ENCODE measurements at places on chromosomes 5 and 9.

DNA sequence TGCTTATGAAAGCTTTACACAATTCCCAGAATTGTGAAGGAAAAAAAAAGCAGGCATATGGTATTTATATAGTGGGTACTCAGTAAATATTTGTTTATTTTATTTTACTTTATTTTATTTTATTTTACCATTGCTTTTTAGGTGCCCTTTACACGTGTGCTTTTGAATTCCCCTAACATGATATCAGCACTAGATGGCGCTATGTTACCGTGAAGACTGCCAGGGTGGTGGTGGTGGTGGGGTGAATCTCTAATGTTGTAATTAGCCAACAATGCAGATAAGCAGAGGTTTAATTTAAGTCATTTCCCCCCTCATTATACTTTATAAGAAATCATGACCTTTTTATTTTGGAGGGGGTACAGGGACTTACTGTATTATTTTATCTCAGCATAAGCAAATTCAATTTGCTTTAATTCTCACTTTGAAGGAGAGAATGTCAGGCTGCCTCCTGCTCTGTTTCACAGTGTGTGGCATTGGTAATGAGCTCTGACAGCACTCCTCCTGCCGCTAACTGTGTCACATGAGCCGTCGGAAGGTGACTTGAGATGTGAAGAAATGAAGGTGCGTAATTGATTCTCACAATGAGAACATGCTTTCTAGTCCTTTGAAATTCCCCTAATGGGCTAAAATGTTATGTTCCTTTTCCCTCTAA lies 165.6 kb downstream of the YTHDC2 start:
- no peak for DNase-seq

DNA sequence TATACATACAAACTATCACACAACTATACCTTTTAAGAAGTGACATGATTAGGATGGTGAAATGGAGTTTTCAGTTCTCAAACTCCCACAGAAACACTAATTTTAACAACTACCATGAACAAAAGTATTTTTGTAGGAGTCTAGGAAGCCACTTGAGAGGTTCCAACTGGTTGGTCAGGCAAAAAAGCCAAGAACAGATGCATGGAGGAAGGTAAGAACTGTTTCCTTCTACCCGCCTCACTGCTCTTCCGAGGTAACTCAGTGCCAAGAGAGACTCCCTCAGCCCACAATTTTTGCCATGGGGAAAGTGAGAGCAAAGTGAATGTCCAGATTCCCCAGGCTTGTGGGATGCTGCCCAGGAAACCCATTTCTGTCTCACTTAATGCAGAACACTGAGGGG lies 15.7 kb downstream of the BTNL8 start:
- DNase-seq: no peak

GRCh38 chr5:150410524-150411244 lies 2.0 kb downstream of the CD74 start:
- DNase-seq: no peak

- DNase-seq: no peak
Measured at GRCh38 chr9:127417131-127418036, 6.8 kb upstream of the ZNF79 start.

DNA sequence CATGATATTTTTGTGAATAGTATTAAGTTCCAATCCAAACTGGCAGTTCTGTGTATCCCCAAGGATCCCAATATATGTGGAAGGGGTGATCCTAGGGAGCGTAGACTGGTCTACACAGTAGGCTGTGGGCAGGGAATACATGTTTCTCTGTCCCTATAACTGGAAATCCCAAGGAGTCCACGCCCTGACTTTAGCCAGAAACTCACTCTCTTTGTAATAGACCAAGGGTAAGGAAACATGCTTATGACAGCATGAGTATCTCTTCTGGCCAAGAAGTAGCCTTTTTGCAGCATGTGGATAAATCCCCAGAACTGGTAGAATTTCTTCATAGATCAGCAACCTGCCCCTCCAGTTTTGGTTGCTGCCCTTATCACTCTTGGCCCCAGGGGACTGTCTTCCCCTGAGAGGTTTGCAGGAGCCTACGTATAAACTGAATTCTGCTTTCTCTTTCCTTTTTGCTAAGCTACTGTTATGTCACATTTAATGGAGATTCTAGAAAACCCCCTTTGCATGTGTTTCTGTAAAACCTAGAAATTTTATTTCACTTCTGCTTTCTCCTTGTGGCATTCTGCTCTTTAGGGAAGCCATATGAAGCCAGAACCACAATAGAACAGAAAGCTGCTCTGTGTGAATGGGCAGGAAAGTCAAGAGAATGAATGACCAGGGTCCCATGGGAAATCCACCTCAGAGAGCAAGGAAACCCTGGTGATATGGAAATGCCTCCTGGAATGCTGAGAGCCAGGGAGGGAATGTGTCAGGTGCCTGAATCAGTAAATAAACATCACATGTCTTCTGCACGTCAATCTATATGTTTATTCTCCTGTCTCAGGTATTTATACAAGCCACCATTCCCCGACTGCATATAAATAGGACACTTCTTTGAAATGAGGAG lies 3.5 kb downstream of the IFNA2 start:
- no peak for DNase-seq

DNA sequence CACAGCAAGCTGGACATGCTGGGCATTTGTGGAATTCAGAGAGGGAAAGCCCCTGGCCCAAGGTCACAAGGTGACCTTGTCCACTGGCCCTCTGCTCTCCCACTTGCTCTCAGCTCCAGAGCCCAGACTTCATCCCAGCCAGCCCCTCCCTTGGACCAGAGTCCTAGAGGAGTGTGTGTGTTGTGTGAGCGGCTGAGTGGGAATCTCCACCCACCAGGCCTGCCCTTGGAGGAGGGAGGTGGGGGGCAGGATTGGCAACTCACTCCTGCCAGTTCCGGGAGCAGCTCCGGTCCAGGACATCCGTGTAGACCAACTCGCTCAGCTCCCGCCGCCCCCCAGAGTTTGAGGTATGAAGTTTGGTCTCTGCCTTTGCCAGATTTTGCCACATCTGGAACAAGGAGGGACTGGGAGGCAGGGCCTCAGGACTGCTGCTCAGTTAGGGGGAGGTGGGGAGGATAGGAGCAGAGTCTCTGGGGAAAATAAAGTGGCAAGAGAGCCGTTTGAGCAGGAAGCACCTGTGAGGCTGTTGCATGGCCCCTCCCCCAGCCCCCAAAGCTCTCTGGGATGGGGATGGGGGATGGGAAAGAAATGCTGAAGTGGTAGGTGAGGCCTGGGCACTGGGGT lies 1.4 kb downstream of the MZB1 start:
- no peak for DNase-seq

DNA sequence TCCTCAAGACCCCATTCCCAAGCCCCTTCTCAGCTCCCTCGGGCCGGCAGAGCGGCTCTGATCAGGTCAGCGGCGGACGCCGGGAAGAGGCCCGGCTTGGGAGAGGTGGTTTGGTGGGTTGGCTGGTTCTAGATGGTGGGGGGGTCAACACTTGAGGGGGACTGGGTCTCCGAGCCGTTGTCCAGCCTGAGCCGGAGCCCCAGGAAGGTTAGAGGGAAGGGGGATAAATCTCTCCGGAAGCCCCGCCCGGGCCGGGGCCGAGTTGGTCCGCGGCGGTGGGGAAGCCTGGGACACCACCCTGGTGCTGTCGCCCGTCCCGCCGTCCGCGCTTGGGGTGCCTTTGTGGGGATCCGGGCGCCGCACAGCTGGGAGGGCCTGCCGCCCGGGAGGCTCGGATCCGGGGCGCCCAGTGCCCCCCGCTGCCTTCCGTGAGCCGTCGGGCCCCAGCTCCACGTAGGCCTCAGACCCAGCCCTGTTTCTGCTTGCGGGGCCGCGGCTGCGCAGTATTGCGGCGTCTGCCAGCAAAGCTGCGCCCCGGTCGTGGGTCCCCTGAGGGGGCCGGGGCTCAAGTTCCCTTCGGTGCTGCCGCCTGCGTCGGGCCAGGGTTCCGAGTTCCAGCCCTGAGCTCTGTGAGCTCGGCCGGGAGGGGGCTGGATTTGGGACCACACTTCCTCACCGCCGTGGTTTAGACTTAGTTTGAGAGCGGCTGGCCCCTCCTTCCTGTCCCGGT lies 542 bp upstream of the TRIM52 start:
- DNase-seq: peak; percentile 63

- DNase-seq: no peak
Measured at GRCh38 chr5:7897014-7897600, 28.2 kb downstream of the MTRR start.

- DNase-seq: no peak
Measured at GRCh38 chr5:132971483-132972435, 8.3 kb upstream of the AFF4 start.

DNA sequence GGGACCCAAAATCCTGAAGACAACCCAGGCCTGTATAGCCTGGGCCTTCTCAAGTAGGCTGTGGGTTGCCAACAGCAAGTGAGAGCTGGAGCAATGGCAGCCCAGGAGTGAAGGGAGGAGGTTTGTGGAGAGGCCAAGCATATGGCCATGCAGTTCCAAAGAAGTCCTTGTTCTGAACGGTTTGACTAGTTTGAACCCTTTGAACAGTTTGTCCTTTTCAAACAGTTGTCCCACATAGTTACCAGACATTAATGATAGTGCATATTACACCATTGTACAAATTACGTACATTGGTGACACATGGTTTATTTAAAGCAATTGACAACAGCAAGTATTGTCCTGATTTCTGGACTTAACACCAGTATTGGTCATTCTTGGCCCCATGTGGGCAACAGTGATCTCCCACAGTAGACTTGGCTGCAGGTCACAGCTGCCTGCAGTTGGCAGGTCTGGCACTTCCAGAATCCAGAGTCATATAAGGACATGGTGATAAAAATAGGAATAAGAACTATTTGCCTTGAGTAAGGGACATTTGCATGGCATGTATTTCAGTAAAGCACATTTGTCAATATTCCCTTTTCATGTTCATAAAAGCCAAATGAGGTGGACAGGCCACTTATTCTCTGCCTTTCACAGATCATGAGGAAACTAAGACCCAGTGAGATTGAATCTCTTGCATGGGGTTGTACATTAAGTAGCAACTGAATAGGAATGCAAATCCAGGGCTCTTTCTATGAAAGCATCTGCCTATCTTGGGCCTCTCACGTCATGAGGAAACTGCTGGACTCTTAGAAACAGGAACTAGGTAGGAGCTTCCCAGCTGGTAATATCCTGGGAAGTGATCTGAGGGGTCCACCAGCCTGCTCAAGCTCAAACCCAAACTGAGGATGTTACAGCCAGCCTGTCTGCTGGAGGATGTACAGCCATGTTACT lies 30.3 kb downstream of the SLC25A48 start:
- no peak for DNase-seq

- DNase-seq: peak; percentile 13
Measured at GRCh38 chr5:68216245-68217046, 890 bp downstream of the PIK3R1 start.

DNA sequence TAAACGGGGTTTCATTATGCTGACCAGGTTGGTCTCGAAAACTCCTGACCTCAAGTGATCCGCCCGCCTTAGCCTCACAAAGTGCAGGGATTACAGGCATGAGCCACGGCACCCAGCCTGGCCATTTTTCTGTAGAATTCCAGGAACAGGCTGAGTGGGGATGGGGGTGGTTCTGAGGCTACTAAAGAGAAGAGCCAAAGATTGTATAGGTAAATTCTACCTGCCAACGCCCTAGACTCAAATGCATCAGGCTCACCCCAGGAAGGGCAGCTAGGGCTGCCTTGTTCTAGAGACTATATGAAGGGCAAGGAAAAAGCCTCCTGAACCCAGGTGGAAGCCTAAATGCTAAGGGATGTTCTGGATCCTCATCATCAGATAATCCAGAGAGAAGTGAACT lies 1.6 kb upstream of the C5orf52 start:
- no peak for DNase-seq

- no peak for DNase-seq
Measured at GRCh38 chr5:179862296-179862695, 3.7 kb upstream of the MRNIP start.

DNA sequence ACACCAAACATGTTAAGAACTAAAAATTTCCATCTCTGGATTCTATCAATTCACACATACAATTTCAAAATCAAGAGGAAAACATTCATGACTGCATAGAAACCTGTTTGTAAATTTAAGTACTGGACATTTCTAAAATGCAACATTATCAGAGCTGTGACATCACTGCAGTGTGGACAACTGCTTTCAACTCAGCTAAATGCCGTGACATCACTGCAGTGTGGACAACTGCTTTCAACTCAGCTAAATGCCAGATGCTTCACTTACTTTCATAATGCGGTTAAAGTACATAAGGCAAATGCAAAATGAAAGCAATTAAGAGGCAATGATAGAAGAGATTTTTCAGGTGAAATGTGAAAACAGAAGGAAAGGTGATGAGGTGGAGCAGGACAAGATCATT lies 161.5 kb downstream of the ARL15 start:
- DNase-seq: no peak

DNA sequence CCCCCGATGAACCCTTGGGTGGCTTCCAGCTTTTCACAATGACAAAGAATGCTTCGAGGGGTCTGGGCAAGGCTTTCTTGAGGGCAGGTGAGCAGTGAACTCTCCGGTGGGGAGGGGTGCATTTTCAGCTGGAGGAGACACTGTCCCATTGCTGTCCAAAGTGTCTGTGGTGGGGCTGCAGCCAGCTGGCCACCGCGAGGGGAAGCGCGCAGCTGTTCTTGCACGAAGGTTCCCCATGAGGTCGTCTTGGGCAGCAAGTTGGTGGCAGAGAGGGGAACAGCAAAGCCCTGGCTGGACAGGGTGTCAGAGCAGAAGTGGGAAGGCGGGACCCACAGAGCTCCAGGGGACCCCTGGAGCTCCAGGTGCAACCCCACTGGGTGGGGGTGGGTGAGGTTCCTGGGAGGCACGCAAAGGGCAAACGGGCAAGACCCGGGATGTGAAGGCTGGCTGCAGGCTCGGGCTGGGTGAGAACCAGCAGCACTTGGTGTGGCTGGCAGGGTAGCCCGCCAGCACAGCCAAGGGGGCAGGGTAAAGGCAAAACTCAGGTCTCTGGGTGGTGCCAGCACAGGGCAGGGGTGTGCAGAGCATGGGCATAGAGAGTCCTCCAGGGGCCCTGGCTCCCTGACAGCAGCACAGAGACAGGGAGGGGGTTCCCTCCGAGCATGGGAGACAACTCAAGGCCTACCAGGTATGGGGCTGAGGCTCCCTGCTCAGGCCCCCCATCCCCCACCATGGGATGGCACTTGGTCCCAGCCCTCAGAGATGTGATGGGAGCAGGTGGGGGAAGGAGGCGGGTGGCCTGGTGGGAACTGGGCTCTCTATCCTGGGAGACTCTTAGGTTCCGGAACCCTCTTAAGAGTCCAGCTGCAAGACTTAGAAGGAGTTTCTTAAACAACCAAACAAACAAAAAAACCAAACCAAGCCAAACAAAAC lies 26.6 kb downstream of the TSPAN17 start:
- DNase-seq: no peak

DNA sequence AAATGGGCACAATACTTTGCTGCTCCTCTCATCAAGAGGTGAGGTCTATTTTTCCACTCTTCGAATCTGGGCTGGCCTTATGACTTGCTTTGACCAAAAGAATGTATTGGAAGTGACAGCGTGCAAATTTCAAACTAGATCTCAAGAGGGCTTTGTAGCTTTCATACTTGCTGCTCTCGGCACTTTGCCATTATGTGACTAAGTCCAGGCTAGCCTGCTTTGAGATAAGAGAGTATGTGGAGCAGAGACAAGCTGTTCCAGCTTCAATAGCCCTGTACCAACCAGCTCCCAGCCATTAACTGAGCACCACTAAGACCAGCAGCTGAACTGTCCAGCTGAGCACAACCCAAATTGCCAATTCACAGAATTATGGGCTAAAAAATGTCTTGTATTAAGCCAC lies 124.6 kb downstream of the ACER2 start:
- no peak for DNase-seq
